ENCODE measurements at places on chromosomes 2 and 18.
A peak's percentile ranks its signal among the peaks of the same experiment; 100 is the strongest.

DNA sequence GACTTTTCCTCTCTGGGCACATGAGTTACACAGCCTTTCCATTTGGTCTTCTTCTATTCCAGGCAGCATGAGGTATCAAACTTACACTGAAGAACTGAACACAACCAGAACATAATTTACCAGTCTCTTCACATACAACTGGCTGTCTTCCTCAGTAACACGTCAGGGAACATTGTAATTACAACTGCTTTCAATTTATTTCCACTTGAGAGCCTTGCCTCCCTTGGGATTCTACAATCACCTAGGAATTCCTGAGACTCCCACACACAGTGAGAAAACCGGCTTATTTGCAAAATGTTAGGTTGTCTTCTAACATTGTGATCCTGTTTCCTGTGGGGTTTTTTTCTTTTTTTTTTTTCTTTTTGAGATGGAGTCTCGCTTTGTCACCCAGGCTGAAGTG, 149.9 kb downstream of the TMX3 start:
- DNase-seq, result no peak

DNA sequence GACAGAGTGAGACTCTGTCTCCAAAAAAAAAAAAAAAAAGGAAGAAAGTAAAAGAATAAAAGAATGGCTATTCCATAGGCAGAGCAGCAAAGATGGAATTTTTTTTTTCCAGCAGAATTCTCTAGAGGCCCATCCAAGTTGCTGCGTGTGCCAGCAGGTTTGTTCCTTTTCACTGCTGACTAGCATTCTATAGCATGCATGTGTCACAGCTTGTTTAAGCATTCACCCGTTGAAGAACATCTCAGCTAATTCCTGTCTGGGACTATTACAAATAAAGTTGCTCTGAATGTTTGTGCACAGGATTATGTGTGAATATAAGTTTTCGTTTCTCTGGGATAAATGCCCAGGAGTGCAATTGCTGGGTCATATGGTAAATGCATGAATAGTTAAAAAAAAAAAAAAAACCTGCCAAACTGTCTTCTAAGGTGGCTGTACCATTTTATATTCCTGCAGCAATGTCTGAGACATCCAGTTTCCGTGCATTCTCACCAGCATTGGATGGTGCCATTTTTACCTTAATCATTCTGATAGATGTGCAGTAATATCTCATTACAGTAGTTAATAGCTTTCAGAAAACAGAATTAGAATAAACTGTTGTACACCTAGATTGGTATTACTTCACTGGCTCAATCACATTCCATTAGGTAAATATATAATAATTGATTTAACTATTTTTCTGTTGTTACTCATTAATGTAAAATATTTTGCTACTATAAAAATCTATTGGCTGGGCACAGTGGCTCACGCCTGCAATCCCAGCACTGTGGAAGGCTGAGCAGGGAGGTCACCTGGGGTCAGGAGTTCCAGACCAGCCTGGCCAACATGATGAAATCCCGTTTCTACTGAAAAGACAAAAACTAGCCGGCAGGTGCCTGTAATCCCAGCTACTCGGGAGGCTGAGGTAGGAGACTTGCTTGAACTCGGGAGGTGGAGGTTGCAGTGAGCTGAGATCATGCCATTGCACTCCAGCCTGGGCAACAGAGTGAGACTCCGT, 47.5 kb upstream of the ASAP2 start:
- DNase-seq, result no peak

- DNase-seq, result no peak
These were observed 84.2 kb upstream of the STPG4 start for GRCh38 chr2:47239119-47239969.

GRCh38 chr2:105804266-105804665, 59.6 kb downstream of the NCK2 start:
- DNase-seq, result no peak

GRCh38 chr2:105712166-105712915, 32.4 kb upstream of the NCK2 start:
- DNase-seq, result no peak

GRCh38 chr18:75124991-75125381, 84.0 kb downstream of the PTGR3 start:
- no peak for DNase-seq

DNA sequence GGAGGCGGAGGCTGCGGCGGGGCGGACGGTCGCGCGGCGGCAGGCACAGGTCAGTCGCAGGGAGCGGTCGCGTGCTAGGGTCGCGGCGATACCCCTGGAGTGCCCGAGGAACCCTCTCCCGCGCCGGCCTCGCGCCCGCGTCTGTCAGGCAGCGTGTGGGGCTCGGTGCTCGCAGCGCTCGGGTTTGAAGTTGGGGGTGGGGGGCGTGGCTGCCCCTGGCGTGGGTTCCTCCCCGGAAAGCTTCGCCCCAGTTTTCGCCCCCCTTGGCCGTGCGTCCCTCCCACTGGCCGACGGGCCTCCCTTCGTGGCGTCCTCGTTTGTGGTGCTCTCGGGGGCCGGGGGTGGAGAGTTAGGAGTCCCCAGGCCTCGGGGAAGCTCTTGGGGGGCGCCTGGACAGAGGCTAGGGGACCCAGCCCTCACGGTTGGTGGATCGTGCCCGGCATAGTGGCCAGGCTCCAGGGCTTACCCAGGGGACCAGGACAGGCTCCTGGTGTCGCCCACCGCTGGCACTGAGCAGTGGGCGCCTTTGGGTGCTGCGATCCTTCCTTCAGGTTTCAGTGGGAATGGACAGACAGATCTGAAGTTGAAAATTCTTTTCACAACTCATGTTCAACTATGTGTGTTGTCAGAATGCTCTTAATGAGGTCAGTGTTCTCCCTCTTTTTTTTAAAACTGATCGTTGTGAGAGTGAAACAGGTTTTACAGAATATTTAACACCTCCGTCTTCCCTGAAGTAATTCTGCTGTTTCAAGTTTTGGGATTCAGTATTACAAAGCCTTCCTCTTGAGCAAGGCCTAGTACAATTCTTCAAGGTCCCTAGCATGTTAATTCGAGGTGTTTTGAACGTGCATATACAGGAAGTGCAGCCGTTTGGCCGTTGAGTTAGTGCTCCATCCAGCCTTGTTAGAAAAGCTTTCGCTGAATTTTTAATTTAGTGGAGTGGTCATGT, 604 bp downstream of the RALBP1 start:
- peak; percentile 36 for DNase-seq

DNA sequence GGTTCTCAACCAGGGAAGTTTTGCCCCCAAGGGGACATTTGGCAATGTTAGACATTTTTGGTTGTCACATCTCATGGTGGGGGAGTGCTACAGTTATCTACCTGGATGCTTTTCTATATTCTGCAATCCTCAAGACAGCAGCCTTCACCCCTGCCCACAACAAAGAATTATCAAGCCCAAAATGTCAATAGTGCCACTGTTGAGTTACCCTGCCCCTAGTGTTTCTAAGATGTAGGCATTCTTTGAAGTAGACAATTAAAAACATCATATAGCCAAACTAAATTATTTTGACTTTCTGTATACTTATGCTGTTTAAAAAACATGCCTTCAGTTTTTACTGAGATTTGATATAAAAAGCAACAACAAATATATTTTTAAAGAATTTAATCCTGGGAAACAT, 48.0 kb downstream of the ABI2 start:
- DNase-seq, result no peak

DNA sequence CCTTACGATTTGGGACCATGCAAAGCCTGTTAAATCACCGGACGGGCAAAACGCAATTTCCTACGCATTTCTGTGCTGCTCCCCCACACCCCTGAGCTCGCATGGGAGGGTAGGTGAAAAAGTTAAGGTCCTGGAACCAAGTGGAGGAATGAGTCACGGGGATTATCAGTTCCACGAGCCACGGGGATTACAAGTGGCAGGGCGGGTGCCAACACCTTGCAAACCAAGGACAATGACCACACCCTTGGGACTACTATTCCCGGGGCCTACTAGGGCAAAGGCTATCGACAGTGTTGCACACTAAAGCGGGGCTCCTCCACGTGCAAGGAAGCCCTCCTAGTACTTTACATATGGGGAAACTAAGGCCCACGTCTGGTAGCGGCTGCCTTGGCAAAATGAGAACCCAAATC, 447 bp downstream of the RETSAT start:
- DNase-seq, result peak; percentile 25

- DNase-seq, result no peak
These were observed 94.3 kb downstream of the ZFP36L2 start for GRCh38 chr2:43131890-43132682.

DNA sequence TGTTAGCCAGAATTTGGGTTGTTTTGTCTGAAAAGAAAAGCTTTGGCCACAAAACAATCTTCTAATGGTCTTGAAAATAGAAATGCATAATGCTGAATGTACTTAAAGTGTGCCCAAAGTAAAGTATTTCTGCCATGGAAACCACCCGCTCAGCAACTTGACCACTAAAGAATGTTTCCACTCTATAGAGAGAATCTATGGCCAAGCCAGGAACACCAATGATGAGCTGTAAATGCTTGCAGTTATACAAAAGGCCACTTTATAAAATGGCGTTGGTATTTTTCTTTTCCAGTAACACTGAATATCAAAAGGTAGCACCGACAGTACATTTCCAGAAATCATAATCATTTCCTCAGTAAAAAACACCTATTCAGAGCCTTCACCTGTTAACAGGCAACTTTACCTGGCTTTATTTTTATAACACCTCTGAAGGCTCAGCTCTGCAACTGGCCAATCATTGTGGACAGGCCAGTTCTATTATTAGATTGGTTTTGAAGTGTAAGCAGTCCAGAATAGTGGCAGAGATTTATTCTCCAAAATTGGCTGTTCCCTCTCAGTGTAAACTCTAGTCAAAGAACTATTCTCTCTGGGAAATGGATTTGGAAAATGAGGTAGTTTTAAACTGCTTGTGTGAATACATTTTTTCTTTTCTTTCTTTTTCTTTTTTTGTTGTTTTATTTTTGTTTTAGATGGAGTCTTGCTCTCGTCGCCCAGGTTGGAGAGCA, 36.1 kb downstream of the SLC40A1 start:
- DNase-seq, result no peak

GRCh38 chr2:207505171-207505570, 24.6 kb upstream of the CREB1 start:
- DNase-seq, result no peak

DNA sequence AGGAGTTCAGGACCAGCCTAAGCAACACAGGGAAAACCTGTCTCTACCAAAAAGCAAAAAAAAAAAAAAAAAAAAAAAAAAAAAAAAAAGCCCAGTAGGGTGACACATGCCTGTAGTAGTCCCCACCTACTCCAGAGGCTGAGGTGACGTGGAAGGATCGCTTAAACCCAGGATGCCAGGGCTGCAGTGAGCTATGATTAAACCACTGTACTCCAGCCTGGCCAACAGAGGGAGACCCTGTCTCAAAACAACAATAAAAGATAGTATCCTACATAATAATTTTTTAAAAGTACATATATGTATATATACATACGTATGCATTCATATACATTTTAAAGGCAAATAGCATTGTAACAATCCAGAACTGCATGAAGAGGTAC, 51.7 kb downstream of the SOS1 start:
- DNase-seq, result peak; percentile 17

GRCh38 chr2:8159966-8160603, 521.8 kb upstream of the ID2 start:
- DNase-seq, result no peak

GRCh38 chr2:96143848-96144480, 1.3 kb downstream of the DUSP2 start:
- peak; percentile 53 for DNase-seq

DNA sequence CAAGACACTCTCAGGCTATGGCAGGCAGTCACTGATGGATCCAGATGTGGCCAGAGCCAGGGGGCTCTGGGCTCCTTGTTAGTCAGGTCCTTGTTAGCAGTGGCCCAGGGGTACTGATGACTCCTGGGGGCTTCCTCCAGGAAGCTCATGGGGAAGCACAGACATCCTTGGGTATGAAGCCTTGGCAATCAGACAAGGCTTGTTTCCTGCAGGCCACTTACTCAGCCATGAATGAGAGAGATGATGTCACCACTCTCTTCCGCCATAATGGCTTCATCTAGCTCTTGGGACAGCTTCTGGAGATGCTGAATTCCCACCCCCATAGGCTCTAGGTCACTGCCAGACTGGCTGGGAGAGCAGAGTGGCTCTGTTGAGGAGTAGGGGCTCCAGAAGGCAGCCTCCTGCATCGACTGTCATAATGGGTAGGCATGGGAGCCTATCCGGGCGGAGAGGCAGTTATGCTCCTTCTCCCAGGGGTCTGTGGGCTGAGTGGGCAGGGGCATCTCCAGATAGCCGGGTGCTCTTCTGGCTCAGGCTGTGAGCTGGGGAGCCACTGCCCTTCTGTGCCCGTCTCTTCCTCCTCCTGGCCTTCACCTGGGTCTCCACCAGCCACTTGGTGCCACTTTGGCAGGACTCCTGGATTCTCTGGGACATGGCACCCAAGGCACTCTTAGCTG, 40.2 kb upstream of the BMPR2 start:
- DNase-seq, result no peak

- DNase-seq, result no peak
These were observed 910.1 kb upstream of the CELF4 start for GRCh38 chr18:38475686-38476085.

DNA sequence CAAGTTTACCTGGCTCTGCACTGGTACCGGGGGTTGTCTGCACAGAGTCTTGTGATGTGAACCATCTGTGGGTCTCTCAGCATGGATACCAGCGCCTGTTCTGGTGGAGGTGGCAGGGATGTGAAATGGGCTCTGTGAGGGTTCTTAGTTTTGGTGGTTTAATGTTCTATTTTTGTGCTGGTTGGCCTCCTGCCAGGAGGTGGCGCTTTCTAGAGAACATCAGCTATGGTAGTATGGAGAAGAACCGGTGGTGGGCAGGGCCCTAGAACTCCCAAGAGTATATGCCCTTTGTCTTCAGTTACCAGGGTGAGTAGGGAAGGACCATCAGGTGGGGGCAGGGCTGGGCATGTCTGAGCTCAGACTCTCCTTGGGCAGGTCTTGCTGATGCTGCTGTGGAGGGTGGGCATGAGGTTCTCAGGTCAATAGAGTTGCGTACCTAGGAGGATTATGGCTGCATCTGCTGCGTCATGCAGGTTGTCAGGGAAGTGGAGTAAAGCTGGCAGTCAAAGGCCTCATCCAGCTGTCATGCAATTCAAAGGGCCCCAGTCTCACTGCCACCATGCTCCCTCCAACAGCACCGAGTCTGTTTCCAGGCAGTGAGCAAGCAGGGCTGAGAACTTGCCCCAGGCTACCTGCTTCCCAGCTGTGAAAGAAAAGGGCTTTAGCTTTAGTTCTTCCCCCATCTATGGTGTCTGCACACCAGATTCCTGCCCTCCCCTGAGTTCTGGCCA, 278.0 kb downstream of the METTL4 start:
- peak; percentile 9 for DNase-seq

- no peak for DNase-seq
These were observed 122.9 kb downstream of the MBP start for GRCh38 chr18:77009675-77010074.

DNA sequence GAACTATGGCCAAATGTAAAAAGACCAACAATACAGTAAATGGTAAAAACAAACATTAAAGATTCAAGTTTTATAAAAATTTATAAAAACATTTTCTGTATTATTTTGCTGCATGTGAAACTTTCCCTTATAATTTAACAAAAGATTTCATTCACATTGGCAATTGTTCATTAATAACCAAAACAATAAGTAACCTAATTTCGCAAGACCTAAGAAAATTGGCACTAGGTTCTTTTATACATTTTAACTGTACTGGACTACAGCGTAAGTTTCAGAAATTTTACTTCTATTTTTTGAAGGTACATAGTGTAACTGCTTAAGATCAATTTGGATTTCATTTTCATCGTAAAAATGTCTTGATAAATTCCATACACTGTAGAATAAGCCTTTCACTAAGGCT, 77.2 kb downstream of the FANCL start:
- DNase-seq, result no peak

GRCh38 chr2:189308056-189308790, 128.7 kb upstream of the COL5A2 start:
- no peak for DNase-seq

- DNase-seq, result no peak
These were observed 41.1 kb downstream of the IWS1 start for GRCh38 chr2:127485051-127485693.

GRCh38 chr2:226631187-226631586, 168.4 kb downstream of the IRS1 start:
- no peak for DNase-seq

Data from activated CD4-positive, alpha-beta T cell treated with anti-CD3 and anti-CD28 coated beads, Interleukin-2, Interleukin-6, amounts not matched to agents 100 ng/mL and 50 ng/mL, durations not matched to agents 16 hours and 8 hours (primary cell).